HS-27A (cell line): ENCODE measurements at places on chromosomes 11 and 22.

DNA sequence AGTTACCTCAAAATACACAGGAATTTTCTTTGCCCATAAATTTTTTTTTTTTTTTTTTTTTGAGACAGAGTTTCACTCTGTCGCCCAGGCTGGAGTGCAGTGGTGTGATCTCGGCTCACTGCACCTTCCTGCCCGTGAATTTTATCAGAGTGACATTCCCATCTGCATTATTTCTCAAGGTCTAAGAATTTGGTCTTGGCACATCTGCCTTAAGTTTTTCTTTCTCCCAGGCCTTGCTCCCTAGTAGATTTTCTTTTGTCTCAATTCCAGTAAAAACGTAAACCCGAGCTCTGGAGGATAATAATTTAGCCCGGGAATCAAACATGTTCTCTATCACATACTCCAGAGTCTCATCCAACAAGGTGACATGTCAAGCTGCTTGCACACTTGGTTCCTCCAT, 12.4 kb downstream of the TRIM6 start:
- no peak for DNase-seq

DNA sequence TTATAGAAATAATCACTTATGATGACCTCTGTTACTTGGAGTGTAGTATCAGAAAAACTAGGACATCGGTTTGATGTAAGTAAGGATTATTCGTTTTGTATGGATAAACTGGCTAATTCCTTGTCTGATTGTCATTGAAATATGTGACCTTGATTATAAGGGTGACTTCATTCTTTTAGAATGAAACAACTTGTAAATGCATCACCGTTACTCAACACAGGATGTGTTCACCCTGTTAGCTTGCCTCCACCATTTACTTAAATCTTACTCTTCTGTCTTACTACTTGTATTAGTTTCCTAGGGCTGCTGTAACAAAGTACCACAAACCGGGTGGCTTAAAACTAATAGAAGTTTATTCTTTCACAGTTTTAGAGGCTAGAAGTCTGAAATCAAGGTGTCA, 7.9 kb downstream of the SFI1 start:
- DNase-seq: no peak

- DNase-seq: no peak
Observed at GRCh38 chr22:21443735-21444421, 23.3 kb upstream of the TMEM191C start.

GRCh38 chr11:61332797-61333549, at the start of the genes DDB1 and TKFC:
Gene DDB1, minus strand, starts transcription at chr11:61333105. Its CDS starts 137 bp downstream, at chr11:61332968.
Gene TKFC, plus strand, starts transcription at chr11:61333228. Its CDS starts 1,501 bp downstream, at chr11:61334729.
- DNase-seq: peak; percentile 57

DNA sequence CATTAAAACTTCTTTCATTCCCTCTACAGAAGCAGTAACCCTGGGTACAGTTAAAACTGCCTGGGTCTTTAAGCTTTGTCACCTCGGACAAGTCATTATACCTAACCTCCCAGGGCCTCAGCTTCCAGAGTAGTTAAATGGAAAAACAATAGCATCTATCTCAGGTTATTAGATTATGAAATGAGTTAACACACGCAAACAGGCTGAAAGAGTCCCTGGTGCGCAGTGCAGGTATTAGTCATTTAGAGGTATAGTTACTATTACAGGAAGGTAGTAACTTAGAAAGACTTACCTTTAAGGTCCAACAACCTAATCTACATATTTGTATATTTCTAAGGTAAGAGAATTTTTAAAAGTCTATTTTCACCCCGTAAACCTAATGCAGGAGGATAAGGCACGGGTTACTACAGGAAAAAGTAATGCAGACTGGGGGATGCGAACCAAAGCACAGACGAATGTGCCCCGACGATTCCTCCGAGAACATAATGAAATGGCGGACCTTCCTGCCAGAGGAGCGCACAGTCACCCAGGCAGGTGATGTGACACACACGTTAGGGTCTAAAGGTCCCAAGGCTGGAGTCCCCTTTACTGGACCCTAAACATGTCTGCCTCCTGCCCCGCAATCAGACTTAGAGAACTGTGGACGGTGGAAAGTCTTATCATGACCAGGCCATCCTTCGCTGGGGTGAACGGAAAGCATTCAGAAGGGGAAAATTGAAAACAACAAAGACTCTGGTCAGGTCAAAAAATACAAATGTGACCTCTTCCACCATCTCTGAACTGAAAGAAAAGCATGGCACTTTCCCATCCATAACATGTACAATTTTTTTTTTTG, 1.3 kb downstream of the NAP1L4 start:
- no peak for DNase-seq

DNA sequence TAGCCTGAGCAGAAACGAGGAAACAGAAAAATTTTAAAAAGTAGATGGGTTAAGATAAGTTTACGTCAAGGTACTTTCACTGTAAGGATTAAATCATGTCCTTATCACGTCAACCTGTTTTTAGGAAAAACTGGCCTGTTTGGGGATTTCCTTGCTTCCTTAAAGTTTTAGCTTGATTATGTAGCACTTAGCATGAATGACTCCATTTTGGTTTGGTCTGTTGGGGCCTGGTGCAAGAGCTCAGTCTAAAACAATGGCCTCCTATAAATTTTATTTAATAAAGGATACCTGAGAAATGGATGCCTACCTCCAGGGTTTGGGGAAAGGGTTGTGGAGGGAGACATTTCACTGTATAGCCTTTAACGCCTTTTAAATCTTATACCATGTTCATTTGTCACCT, 33.2 kb upstream of the CSTF3 start:
- no peak for DNase-seq

GRCh38 chr11:74325649-74326645, 14.5 kb upstream of the P4HA3 start:
- no peak for DNase-seq

DNA sequence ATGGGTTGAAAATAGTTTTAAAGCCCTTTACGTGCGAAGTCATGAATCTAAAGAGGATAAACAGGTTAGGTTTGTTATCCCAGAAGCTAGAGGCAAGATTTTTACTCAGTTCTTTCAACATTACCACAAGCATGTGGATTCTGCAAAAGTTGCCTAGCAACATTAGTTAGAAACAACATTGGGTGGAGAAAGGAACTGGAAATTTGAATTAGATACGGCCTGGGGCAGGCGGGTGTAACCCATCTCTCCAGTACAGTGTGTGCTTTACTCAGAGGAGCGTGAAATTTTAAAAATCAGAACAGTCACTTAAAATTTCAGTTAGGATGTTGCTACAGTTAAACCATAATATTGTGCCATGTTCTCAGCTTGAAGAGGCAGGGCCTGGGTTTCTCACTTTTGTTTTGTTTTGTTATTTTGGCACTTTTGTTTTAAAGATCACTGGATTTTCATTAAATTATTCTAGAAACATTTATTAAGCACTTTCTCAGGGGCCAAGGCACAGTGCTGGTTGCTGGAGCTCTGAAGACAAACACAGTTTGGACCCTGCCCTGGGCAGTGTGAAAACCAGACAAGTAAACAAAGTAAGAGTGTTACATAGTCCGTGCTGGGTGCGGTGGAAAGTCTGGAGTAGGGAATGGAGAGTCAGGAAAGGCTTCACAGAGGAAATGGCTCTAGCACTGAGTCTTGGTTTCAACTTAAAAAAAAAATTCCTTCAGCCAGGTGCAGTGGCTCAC, 4.4 kb upstream of the WEE1 start:
- DNase-seq: no peak

DNA sequence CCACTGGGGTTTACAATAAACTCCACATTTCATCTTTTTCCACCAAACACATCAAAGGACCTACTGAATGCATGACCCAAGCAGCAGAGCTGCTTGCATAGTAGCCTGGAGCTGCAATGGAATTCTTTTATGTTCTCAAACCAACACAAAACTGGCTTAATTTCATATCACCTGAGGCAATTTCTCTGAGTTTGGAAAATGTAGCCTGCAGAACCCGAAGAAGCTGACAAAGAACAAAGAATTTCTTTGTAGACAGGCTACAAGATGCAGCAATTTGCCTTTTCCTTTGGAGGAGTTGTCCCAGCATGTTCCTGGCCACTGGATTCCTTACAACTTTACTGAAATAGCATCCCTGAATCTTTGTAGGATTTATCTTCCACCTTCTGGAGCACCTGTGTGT, 5.5 kb upstream of the TECTA start:
- no peak for DNase-seq

DNA sequence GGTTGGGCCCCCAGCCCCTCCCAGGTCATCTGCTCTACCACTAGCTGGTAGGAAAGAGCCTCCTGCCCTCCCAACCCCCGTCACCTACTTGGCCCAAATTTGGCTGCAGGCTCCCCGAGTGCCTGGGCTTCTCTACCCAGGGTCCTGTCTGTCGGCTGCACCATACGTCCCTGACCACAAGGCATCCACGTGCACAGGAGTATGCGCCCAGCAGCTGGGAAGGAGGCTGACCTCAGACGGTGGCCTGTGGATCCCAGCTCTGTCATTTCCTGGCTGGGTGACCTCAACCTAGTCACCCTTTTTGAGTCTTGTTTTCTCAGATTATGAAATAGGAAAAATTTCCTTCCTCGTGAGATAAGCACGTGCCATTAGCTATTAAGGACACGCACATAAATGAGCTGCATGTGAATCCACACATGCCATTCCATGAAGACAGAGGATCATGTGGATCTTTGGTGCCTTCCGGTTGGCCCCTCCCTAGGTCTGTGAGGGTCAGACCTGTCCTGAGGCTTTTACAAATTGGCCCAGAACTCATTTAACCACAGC, 13.7 kb downstream of the CYB561A3 start:
- no peak for DNase-seq

GRCh38 chr11:134485316-134485715, 73.3 kb upstream of the B3GAT1 start:
- no peak for DNase-seq

DNA sequence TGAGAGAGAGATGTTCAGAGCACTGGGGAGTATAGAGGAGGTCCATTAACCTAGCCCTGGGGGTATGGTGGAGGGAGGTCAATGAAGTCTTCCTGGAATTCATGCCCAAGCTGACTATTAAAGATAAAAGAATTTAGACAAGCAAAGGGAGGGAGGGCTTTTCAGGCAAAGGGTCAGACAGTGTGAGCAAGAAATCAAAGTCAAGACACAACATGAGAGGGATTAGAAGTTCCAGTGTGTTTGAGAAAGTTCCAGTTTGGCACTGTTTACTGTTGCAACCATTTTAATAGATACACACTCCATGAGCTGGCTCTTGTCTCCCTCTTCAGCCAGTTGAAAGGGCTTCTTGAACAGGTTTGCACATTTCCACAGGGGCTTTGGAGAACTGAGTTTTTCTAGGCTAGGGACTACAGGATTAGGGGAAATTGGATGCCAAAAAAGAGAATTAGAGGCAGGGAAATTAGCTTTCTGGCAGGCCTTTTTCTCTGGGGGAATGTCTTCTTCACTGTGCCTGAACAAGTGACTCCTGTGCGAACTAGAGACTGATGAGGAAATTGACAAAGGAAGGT, 14.7 kb upstream of the NNMT start:
- DNase-seq: no peak

- no peak for DNase-seq
Observed at GRCh38 chr22:29539105-29539504, 14.5 kb downstream of the THOC5 start.

- no peak for DNase-seq
Observed at GRCh38 chr11:128133501-128133900, 453.9 kb downstream of the ETS1 start.

GRCh38 chr11:78850078-78850477, 275.4 kb upstream of the NARS2 start:
- no peak for DNase-seq

DNA sequence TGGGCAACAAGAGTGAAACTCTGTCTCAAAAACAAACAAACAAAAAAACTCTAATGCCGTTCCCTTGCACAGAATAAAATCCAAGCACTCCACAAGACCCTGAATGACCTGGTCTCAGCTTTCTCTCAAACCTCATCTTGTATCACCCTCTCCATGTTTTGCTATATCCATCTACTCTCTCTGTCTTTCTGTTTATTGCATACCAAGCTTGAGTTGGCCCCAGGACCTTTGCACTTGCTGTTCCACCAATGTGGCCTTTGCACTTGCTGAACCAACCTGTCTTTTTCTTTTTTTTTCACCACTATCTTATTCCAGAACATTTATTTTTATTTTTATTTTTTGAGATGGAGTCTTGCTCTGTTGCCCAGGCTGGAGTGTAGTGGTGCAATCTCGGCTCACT, 2.0 kb upstream of the L3MBTL2 start:
- DNase-seq: no peak
